Stimulated activated CD8-positive, alpha-beta memory T cell treated with anti-CD3 and anti-CD28 coated beads, Interleukin-7, amount 100 ng/mL, for 1 hour (primary cell): ENCODE measurements at places on chromosomes 2 and 18.

DNA sequence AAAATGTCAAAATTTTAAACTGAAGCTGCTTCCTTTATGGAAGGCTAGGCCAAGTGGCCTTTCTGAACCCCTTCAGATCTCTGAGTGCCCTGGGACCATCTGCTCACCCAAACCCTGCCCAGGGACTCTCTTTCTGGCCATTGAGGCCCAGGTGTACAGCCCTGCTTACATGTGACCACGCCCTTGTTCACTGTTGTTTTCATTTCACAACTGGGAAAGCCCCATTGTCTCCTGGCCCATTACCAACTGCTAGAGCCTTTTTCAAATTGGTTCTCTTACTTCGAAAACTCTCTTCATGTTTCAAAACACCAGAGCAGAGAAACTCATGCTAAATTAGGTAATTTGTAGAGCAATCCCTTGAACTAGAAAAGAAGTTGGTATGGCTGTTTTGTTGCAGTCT is 219.5 kb upstream of the TANK start:
- no peak for DNase-seq

- no peak for DNase-seq
Observed at GRCh38 chr2:140650825-140651224, 1480.0 kb downstream of the LRP1B start.

DNA sequence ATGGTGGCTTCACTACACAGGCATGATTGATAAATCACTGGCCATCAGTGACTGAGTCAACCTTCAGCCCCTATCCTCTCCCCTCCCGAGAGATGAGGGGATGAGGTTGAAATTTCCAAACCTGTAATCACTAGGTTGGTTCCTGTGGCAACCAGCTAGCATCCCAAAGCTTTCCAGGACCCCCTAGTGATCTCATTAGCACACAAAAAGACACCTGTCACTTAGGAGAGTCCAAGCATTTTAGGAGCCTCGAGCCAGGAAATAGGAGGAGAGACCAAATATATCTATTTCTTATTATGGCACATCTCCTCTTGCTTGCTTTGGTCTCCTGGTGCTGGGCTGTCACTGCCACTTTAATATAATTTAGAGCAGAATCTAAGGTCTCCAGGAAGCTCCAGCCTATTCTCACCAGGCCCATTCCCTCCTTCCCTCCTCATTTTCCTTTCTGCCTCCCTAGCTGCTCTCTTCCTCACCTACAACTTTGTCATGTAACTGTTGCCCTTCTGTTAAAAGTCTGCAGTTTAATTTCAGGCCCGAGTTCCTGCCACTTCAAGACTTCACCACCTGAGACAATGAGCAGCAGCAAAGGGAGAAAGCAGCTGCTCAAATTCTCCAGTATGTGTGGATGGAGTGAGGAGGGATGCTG is 33.2 kb upstream of the NAB1 start:
- DNase-seq = no peak

- DNase-seq = no peak
Observed at GRCh38 chr2:177242121-177242987, 22.2 kb downstream of the NFE2L2 start.

DNA sequence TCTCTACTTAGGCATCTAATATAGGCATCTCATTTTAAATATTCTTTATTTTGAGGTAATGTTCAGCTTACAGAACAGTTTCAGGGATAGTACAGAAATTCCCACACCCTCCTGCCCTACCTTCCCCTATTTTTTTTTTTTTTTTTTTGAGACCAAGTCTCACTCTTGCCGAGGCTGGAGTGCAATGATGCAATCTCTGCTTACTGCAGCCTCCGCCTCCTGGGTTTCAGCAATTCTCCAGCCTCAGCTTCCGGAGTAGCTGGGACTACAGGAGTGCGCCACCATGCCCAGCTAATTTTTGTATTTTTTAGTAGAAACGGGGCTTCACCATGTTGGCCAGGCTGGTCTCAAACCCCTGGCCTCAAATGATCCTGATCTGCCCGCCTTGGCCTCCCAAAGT is 97.6 kb downstream of the EPB41L5 start:
- no peak for DNase-seq

DNA sequence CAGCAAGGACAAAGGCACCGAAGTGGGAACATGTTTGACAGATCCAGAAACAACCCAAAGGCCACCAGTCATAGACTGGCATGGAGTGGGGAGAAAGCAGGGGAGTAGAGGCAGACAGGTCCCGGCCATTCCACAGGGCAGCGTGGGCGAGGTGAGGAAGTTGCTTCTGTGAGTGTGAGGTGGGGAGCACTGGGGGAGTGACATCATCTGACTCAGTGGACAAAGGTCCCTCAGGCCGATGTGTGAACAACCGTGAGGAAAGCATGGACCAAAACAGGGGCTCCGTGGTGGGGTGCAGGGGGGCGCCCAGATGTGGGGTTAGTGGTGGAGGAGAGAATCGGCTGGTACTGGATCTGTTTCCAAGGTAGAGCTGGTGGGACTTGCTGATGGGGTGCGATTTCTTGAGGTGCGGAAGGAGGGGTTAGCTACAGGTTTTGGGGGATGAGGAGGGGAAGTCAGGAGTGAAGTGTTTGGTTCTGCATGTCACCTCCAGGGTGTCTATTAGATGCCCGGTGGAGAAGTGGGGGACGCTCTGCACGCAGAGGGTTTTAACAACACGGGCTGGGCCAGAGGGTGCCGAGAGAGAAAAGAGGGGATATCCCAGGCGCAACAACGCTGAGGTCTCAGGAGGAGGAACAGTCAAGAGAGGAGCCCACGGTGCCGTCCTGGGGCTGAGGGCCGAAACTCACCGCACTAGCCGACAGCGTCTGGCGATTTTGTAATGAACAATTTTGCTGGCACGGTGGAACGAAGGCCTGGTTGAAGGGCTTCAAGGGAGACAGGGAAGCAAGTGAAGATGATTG is 2.5 kb upstream of the SFT2D3 start:
- no peak for DNase-seq

DNA sequence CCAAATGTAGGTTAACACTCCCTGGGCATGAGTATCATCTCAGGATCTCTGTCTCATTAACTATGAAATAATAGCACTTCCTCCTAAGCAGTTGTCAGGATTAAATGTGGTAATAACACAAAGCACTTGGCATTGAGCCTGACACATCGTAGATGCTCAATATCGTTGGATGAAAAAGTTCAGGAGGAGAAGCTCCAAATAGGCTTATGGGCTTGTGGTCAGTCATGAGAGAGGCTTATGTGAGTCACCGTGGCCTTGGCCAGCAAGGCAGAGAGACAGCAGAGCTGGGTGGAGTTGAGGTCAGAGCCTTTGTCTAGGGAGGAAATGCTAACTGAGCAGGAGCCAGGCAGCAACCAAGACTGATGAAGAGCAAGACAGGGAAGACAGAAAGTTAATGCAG is 68.3 kb upstream of the PPM1B start:
- no peak for DNase-seq

- DNase-seq = no peak
Observed at GRCh38 chr18:79257480-79257879, 138.2 kb upstream of the NFATC1 start.

GRCh38 chr2:8300216-8300615 is 381.6 kb upstream of the ID2 start:
- no peak for DNase-seq

GRCh38 chr2:30216157-30216556 is 15.2 kb upstream of the LBH start:
- no peak for DNase-seq

GRCh38 chr2:127675331-127676261 is at the start of gene LIMS2:
Gene LIMS2 (minus strand): TSS chr2:127675530. CDS start chr2:127675024, 506 bp downstream.
- no peak for DNase-seq

GRCh38 chr18:63758615-63759240 is 16.5 kb upstream of the SERPINB7 start:
- DNase-seq = no peak

DNA sequence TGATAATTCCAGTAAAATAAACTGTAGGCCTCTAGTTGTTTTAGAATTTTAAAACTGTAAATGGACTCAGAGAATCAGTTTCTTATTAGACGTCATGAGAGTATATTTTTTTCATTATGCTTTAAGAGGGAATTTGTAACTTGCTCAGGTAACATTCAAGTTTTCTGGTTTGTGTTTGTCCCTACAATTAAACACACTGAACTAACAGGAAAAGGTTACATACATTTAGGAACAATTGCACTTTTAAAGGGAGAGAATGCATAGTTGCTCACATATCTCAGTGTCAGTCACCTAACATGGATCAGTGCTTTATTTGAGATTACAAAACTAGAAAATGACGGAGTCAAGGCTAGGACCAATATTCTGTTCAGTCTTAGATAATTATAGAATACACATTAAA is 3.1 kb downstream of the COL3A1 start:
- DNase-seq = no peak

DNA sequence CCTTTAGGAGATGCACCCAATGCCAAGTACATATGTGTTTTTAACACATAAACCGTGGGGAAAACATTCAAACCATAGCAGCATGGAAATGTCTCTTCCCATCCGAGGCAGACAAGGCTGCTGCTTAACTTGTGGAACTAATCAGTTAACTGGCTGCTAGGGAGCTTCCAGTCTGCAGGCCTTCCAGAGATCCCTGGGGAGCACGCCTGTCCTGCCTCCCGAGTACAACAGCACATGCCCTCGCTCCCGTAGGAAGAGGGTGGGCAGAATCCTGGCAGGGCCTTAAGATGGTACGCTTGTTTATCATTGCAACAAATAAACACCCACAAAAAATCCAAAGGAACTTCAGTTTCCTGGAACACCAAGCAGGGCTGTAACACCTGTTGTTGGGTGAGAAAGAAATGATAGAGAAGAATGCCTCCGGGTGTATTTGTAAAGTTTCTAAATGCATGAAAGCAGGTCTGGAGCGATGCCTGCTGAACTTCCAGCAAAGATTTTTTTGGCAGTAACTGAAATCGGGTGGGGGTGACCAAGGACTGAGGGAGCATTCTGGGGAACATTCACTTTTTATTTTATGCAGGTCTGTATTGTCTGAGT is 56.2 kb downstream of the EDAR start:
- no peak for DNase-seq

- DNase-seq = no peak
Observed at GRCh38 chr2:160349306-160349705, 144.3 kb downstream of the RBMS1 start.

DNA sequence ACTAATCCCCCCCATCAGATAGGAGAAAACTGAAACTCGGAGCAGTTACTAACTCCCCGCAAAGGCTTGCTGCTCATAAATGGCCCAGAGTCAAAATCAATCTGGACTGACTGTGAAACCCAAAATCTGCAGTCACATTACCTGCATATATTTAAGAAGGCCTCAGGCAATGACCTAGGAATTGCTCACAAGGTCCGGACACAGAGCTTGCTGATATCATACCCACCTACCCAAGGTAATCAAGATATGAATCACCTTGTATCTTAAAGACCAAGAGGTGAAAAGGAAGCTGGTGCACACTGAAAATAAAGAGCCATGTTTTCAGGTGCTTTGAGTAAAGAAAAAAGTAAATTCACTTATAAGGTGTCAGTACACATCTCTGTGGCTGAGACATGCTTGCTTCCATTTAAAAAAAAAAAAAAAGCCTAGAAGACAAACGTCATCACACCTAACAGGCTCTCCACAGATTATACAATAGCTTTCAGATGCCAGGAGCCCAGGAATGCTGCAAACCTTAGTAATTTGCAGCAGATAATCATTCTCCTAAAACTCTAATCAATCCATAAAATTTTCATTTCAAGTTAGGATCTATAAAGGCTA is 195.4 kb downstream of the ZEB2 start:
- no peak for DNase-seq

- no peak for DNase-seq
Observed at GRCh38 chr2:233003658-233004555, 9.1 kb downstream of the NGEF start.

- no peak for DNase-seq
Observed at GRCh38 chr2:199461711-199462346, 4.1 kb upstream of the SATB2 start.

DNA sequence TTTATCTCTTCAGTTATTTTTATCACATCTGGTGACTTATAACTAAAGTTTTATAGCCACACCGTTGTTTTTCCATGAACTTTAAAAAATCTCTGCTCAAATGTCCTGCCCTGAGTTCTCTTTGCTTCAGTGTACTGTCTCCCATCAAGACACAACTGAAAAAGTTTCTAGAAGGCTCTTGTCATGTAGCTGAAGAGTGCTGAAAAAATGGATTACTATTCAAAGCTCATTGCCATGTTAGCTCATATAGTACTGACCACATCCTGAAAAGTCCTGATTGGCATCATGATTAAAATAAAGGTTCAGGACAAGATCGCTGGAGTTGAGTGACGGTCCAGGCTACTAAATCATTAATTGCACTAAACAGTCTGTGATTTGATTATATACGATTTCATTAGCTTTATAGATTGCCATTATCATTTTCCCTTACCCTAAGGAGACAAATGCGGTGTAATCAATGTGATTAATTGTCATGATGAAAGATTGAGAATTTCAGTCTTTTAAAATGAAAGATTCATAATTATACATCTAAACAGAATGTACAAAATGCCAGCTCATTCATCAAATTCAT is 62.2 kb downstream of the MFSD6 start:
- no peak for DNase-seq

DNA sequence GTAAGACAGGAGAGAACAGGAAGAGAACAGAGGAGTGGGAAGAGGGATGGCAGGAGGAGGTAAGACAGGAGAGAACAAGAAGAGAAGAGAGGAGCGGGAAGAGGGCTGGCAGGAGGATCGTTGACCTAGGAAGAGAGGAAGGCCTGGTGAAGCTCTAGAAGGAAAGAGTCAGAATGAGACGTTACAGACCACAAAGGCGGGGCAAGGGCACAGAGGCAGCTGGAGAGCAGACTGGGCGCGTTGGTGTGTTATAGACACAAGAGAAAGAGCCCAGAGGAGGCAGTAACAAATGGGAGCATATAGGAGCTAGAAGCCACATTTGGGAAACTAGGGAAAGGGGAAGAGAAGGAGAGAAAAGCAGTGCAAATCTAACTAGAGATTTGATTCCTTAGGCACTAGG is 26.6 kb downstream of the PTRHD1 start:
- DNase-seq = no peak

GRCh38 chr2:165593081-165593480 is 123.6 kb downstream of the CSRNP3 start:
- DNase-seq = no peak

DNA sequence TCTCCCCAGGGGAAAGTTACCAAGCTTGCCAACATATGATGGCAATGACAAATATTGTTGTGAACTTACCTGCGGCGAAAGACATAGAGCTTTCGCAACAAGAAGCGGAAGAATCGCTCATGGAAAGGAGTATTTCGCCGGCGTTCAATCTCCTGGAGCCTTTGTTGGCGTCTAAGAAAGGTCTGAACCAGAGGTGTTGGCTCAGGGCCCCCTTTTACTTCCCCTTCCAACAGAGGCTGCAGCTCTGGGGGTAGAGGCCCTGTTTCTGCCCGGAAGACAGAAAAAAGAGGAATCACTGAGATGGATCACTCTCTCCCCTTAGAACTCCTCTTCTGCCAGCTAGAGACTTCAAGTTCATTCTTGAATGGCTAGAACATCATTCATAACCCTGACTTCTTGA is 10.8 kb downstream of the GGCX start:
- no peak for DNase-seq

GRCh38 chr18:70382017-70382416 is 93.2 kb downstream of the SOCS6 start:
- no peak for DNase-seq
